ENCODE measurements at places on chromosomes 2 and 18.

DNA sequence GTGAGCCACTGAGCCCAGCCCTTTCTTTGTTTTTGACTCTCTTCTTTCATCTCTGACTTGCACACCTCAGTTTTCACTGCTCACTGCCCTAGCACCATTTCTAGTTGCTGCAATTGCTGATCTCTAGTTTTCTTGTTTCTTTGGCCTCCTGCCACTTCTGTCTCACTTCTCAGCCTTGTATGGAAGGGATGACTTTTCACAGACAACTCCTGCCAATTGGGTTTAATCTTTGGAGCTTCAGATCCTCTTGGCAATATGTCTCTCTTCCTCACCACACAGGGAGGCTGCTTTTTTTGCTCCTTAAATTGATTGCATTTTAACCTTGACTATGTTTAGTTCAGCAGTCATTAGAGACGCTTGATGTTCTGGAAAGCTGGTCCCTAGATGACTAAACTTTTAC is 323.1 kb downstream of the CTNNA2 start:
- no peak for DNase-seq

- DNase-seq, result no peak
These were observed 356.5 kb upstream of the HNMT start for GRCh38 chr2:137607722-137608318.

- DNase-seq, result no peak
These were observed 5.5 kb downstream of the ASAP2 start for GRCh38 chr2:9212010-9212635.

DNA sequence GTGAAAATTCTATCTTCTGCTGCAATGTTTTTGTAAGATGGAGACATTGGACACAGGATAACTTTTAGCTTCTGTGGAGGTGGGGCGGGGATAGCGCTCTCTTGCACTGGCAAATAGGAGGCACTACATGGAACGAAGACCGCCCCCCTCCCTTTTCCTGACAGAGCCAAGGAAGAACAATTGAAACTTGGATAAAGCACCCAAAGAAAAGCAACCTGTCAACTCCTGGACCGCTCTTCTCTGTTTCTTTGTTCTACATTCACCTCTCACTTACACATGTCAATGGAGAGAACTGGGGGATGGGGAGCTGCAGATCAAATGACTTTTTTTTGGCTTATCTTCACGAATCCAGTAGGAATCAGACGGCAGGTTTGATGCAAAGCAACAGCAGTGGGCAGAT is 126.3 kb upstream of the CHAC2 start:
- no peak for DNase-seq

GRCh38 chr2:224354632-224355211 is 47.2 kb downstream of the FAM124B start:
- no peak for DNase-seq

- no peak for DNase-seq
These were observed 33.6 kb downstream of the B3GNT7 start for GRCh38 chr2:231429152-231429551.

- DNase-seq, result no peak
These were observed 91.0 kb downstream of the VWA3B start for GRCh38 chr2:98177986-98178385.

- DNase-seq, result no peak
These were observed 160.4 kb upstream of the CCDC195 start for GRCh38 chr2:224876522-224876921.

DNA sequence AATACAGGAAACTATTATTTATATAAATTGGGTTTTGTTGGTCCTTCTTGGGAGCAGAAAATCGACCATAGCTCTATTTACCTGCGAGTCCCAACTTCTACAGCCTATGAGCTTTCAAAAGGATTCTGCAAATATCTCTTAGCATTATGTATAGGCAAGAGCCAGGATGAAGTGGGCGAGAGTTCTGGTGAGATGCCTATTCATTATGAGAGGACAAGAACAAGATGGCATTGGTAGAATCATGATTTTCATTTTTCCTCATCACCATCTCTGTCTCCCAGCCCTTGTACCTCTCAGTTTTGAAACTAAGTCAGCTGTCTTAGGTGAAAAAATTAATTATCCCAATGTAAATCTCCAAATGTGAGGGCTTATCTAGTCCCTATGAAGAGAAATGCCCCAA is 25.0 kb downstream of the WIPF1 start:
- DNase-seq, result no peak

DNA sequence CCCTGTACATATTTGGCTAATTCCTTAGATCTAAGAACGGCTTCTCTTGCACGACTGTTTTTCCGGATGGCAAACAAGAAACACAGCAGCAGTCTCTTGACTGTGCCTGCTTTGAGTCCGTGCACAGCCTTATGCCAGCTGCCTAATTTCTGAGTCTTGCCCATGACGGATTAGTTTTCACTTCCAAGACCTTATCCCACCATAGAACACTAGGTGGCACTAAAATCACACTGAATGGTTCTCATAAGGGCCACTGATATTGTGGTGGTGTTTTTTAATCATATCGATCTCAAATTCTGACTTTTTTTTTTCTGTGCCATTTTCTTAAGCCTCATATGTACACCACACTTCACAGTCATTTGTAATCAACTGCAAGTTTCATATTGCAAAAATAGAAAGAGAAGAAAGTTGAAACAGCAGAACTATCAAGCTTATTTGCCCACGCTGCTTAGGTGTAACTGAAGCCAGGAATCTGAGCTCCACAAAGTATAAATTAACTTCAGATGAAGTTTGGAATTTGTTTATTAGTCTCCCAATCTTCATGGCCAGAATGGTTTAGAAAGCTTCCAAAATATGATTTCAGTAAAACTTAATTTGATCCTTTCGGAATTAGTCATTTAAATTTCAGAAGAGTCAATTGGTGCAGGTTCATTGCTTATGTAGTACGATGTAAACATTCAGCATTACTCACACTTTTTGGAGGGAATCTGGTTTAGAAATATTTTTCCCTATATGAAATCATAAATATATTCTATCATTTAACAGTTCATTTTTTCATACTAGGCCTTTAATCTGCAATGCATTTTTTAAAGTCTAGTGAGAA is 45.5 kb upstream of the SCN7A start:
- DNase-seq, result peak; percentile 28
